ENCODE measurements at places on chromosomes 1 and 21.

GRCh38 chr1:11301601-11302000 lies 28.6 kb downstream of the UBIAD1 start:
- DNase-seq, result no peak

GRCh38 chr1:176879784-176880620 lies 284.5 kb downstream of the ASTN1 start:
- DNase-seq, result no peak

GRCh38 chr1:15288173-15288926 lies 41.3 kb downstream of the FHAD1 start:
- no peak for DNase-seq

GRCh38 chr21:37870221-37870620 lies 46.0 kb downstream of the KCNJ6 start:
- DNase-seq, result no peak

DNA sequence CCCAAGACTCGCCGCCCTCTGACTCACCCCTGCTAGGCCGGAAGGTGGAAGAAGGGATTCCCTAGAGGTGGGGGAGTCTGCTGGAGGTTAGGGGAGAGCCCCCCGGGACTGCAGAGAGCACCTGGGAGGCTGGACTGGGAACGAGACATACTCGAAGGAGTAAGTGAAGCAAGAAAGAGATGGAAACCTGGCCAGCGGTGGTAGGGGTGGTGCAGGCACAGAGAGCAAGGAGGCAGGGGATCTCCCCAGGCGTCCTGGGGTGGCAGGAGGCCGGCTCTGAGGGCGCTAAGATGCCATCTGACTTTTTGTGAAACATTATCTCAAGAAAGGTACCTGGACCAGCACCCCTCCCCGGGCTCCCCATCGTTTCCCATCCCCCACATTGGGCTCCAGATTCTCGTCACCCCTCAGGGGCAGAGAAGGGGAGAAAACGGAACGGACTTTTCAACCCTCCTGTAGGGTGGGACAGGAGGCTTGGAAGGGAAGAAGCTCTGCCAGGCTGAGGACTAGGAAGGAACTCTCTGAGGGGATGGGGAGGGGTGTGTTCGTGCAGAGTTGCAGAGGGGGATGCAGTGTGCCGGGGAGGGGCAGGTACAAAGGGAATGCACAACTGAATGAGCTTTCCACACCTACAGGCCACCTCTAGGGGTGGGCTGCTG lies 708 bp downstream of the CHRNB2 start:
- DNase-seq, result no peak
